Non-pigmented ciliary epithelial cell (primary cell): ENCODE measurements at places on chromosomes 1 and 21.

DNA sequence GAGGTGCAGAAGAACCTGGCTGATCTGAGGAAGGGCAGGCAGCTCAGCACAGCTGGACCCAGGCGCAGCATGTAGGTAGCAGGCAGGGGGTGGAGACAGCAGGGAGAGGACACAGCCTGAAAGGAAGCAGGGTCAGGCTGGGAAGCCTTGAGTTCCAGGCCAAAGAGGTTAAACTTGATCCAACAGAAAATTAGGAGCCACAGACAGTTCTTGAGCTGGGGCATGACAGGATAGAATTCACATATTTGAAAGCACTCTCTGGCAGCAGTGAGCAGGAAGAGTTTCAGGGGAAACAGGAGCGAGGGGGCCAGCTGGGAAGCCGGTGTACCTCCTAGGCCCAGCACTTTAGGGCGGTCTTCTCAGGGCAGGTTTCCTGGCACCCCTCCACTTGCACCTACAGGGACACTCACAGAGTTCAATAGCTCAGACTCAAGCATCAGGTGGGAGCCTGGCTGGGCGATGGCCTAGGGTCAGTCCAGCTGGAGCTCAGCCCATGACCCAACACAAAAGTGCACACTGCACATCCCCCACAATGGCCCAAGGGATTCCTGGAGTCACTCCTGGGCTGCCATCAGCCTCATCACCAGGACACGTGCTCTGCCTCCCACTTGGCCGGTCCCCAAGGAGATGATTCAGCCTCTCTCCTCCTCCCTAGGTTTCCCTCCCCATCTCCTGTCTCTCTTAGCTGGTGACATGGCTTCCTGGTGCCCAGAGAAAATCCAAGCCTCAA is 22.7 kb downstream of the MATN1 start:
- no peak for DNase-seq

- DNase-seq, result no peak
Observed at GRCh38 chr1:22485431-22485830, 33.8 kb downstream of the ZBTB40 start.

- no peak for DNase-seq
Observed at GRCh38 chr21:34598931-34599400, 15.9 kb downstream of the RCAN1 start.

GRCh38 chr1:59138402-59138801 is 158.5 kb upstream of the FGGY start:
- no peak for DNase-seq

DNA sequence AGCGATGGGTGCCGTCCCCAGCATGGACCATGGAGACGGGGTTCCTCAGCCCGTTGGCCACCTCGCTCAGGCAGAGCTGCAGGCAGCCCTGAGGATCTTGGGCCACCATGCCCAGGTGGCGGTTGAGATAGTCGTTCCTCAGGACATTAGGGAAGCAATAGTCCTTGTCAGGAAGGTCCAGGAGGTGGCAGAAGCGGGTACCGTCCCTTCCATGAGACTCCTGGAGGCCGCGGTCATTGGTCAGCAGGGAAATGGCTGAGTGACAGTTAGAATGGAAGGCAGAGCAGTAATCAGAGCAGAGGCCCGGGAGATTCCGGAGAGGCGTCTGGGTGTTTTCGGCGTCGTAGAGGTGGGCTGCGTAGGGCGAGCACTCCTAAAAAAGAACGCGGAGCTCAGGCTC is 4.1 kb downstream of the HHIPL2 start:
- no peak for DNase-seq

- no peak for DNase-seq
Observed at GRCh38 chr1:14143777-14144176, 443.8 kb downstream of the PRDM2 start.

- DNase-seq, result no peak
Observed at GRCh38 chr1:2962541-2962940, 58.7 kb upstream of the ACTRT2 start.

DNA sequence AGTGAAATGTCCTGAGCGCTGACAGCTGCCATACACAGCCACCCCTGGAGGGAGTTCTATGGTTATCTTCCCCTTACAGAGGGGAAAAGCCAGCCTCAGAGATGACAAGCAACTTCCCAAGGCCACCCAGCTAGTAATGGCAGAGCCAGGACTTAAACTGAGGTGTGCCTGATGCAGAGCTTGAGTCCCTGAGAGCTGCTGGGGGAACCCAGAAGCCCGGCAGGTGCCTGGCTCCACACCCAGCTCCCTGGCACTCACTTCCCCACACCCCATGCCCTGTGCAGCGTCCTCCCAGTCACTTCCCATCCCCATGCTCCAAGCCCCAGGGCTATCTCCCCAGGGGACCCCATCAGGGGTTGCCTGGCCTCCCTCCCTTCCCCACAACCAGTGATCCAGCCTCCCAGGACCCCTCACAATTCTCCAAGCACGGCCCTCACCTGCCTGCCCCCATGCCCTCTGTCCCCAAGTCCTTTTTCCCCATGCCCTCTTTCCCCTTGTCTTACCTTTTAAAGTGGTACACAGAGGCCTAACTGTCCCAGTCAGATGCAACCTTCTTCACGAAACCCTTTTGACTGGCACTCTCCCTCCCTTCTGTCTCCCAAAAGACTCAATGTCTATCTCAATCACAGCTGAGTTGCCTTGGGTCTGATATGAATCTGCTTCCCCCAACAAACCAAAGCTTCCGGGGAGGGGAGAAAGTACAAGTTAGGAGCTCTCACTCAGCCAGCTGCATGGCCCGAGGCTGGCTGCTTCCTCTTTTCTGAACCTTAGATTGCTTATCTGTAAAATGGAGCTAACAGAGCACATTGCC is 39.8 kb upstream of the LRP8 start:
- DNase-seq, result no peak

- no peak for DNase-seq
Observed at GRCh38 chr1:86751923-86752322, 47.5 kb downstream of the SH3GLB1 start.

DNA sequence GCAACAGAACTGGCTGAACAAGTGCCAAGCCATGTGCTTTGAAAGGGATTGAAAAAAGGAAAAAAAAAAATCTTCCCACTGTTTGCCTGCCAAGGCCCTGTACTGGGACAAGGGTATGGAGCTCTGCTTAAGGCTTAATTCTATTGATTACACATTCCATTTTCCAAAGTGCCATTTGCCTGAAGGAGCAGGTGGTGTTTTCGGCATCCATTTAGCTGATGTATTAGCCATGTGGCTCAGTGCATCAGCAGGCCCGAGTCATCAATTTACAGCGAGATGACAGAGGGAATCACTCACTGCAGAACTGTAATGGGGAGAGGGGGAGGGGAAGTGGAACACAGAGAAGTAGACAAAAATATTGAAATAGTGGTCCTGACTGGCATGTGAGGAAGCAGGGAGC is 144.2 kb upstream of the BEND5 start:
- DNase-seq, result no peak

GRCh38 chr1:21961799-21962198 is 15.0 kb upstream of the CELA3B start:
- DNase-seq, result no peak

DNA sequence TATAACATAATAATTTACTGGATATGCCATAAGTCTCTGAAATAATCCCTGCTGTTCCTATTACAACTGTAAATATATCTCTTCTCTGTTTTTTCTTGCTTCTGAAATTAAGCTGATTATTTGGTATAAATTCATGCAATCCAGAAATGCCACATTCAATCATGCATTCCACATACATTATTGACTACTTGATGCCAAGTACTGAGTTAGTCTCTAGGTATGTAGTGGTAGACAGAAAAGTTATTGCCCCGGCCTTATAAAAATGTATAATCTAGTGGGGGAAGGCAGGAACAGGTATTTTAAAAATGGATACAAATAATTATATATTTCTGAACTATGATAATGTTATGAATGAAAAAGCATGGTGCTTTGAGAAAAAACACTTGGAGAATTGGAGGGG is 338.6 kb upstream of the SNX7 start:
- DNase-seq, result no peak

DNA sequence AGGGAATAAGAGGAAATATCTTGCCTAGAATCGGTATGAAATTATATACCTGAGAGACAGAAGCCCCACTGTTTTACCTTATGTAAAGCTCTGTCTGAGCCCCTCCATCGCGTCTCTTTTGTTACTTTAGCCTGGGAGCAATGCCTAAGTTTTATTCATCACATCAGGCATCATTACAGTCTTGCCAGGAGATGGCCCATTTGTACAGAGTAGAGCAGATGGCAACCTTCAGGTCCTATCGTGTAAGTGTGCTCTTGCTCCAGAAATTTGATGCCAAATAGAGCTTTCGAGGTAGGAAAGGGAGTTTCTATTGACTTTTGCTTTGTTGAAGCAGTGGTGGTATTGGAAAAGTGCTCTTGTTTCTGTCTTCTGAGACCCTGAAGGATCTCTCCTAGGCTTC is 24.9 kb downstream of the CFAP126 start:
- DNase-seq, result no peak

DNA sequence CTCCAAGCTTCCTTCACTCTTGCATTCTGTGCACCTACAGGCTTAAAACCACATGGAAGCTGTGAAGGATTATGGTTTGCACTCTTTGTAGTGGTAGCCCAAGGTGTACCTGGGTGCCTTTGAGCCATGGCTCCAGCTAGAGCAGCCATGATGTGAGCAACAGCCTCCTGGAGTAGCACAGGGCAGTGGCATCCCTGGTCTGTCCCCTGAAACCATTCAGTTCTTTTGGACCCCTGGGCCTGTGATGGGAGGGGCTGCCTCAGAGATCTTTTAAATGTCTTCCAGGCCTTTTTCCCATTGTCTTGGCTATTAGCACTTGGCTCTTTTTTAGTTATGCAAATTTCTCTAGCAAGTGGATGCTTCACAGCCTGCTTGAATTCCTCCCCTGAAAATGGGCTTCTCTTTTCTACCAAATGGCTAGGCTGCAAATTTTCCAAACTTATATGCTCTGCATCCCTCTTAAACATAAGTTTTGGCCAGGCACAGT is 47.4 kb downstream of the CLCA4 start:
- no peak for DNase-seq

DNA sequence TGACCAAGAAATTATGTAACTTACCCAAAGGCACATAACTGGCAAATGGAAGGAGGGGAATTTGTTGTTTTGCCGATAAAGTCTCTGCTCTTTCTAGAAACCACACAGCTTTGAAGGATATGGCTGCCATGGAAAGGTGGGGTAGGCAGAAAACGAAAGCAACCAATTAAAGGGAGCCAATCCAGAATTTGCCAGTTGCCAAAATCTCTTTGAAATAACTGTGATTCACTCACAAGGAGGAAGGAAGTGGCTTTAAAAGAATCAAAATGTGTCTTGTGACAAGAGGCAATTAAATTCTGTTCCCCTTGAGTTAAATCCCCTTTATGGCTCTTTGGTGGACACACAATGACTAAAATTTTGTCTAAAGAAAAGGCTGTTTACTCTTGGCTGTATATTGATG is 61.2 kb upstream of the CCDC190 start:
- no peak for DNase-seq
